ENCODE measurements at places on chromosomes 12 and 14.

- no peak for DNase-seq
Measured at GRCh38 chr12:111937429-111937828, 75.5 kb downstream of the TMEM116 start.

- no peak for DNase-seq
Measured at GRCh38 chr14:49114161-49114893, 471.9 kb downstream of the RPS29 start.

DNA sequence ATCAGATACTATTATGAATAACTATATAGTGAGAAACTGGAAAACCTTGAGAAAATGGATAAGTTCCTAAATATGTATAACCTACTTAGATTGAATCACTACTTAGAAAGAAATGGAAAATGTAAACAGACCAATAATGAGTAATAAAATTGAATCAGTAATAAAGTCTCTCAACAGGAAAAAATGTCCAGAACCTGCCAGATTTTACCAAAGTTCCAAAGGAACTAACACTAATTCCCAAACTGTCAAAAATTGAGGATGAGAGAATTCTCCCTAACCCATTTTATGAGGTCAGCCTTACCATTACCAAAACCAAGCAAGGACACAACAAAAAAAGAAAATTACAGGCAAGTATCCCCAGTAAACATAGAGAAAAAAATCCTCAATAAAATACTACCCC, 272.0 kb downstream of the RPAP3 start:
- no peak for DNase-seq

DNA sequence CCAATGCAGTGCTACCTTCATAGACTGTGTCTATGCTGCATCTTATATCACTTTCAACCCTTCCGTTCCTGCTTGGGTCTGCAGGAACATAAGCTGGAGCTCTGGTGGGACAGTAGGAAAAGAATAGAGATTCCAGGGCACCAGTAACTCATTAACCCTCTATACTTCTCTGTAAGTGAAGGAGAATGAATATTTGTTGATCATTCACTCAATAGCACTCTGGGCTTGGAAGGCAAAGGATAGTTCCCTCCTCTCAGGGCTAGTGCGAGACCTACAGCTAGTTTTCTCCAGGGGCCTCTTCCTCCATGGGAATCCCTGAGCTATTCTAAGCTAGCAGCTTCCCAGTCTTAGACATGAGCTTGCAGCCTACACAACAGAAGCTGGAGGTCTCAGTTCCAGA, 84.7 kb downstream of the BMP4 start:
- no peak for DNase-seq

DNA sequence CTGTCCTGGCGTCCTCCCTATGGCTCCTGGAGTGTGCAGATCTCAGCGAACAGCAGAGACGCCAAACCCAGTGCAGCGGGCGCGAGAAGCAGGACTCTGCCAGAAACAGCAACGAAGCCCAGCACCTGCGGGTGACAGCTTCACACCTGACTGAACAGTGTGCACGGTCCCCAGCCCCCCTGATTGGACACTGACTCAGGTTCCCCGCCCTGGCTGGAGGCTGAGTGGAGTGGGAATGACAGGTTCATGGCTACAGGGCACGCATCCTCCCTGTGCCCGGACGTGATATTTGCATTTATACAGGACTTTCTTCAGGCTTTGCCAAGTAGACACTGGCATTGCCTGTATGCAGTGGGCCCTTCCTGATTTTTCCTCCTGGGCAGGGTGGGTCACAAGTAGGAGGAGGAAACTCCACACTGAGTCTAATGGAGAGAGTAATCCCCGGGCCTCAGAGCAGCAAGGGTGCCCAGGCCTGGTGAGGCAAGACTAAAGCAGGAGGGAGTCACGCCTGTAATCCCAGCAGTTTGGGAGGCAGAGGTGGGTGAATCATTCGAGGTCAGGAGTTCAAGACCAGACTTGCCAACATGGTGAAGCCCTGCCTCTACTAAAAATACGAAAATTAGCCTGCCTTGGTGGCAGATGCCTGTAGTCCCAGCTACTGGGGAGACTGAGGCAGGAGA, 71.6 kb downstream of the ASCL4 start:
- DNase-seq: no peak

DNA sequence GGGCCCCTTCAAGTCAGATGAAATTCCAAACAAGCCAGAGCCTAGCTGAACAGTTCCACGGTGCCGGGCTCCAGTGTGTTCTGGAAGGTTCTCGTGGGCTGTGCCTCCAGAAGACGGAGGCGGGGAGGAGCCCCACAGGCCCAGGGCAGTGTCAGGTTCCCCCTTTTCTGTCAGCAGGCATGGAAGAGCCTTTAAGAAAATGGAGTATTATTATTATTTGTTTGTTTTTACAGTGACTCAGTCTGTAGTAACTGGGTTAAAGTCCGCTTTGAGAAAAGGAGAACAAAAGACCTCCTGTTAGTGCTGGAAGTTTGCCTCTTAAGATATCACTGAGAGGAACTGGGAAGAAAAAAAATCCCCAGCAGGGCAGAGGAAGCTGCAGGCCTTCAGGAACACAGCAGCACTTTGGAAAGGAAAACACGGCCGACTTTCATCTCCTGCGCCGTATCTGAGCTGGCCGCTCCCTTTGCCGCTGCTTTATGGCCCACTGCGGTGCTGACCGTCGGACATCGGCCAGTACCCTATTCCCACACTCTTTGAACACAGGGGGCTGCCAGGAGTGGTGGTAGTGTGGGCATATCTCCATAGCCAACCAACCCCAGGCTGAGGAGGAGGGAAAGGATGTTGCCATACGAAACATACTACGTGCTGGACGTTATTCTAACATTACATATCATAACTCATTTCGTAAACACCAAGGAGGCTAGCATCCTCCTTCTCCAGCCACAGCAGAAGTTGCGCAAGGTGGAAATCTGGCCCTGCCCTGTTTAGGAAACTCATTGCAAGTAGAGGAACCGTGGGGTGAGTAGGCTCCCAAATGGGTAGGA, 194.0 kb downstream of the ZFP36L1 start:
- DNase-seq: no peak

GRCh38 chr12:53952871-53953734, 1.6 kb upstream of the HOXC12 start:
- no peak for DNase-seq

- no peak for DNase-seq
Measured at GRCh38 chr14:94305620-94306019, 12.6 kb upstream of the SERPINA10 start.

- DNase-seq: no peak
Measured at GRCh38 chr12:92571169-92571568, 131.6 kb upstream of the PLEKHG7 start.

DNA sequence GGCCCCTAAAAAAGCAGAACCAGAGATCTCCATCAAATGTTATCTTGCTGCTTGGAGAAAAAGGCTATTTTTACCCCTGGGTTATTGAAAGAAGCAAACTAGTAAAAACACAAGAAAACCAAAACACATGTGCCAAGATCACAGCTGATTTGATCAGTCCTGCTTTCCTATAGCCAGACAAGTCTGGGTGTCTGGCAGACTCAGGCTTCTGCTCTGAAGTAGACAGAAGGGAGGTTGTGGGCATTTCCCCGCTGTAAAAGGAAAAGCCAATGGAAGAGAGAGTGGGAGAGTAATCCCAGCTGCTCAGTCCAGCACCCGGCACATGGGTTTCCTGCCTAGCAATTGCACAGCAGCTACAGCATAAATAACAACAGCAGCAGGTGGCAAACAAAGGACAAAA, 177.9 kb downstream of the PHLDA1 start:
- no peak for DNase-seq

DNA sequence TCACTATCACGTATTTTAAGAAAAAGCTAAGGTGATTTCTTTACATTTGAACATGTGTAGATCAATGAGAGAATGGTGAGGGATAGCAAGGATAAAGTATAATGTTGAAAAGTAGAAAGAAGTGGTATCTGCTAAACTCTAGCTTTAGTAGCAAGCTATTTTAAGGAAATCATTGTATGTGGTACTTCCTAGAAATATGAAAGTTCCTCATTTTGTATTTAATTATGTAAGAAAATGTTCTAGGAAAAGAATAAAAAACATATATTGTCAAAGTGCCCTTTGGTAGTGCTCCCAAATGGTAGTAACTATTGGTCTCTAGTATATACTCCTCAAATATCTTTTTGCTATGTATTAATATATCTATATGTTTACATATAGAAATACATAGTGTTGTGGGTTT, 35.7 kb downstream of the RAB21 start:
- no peak for DNase-seq

DNA sequence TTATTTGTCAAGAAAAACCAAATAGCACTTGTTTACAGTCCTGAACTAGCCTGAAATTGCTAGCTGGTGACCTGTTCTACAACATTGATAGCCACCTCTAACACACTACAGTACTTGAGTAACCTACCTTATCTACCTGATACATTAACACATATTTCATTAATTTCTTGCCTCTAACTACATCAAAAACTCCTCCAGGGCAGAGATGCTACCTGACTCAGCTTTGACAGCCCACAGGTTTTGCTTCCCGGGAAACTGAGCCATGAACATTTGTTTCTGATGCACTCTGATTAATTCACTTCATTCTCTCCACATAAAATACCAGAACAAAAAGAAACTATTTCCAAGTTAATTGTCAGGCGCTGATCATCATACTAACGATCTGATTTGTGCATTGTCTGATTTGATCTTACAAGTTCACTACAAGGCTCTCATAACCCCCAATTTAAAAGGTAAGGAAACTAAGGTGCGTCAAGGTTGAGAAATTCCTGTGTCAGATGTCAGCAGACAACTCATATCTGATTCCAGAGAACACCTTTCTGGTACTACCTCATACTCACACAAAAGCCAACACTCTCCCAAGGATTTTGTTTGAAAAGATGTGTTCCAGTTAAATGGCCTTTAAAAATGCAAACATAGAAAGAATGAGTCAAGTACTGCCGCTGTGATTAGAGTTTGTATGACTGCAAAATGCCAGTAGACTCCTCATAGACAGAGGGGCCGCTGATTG, 768.7 kb downstream of the BCL11B start:
- no peak for DNase-seq

DNA sequence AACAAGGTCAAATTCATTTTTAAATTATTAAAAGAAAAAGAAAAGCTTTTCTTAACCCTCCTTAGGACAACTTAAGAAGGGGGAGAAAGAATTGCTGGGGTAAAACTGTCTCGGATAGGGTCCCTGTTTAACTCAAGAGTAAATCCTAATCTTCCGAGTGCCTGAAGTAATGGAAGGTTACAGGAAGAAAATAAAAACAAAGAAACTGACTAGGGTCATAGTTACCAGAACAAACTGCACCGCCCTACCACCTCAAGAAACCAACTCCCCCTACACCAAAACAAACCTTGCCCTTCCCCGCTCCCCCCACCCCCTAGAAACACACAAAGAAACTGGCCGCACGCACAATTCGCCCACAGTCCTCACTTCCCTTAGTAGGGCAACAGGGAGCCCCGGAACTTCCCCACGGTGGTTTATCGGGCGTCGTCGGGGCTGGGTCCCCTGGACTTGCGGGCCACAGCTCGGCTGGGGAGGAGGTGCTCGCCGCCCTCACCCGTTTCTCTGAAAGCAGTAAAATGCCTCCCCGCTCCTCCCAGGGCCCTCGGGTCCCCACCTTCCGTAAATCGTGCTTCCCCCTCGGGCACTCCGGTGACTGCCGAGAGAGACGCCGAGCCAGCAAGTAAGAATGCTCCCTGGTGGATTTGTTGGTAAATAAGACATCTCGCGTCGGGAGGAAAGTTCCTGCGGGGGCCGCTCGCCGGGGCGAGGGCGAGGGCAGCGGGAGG, 2.4 kb downstream of the SINHCAF start:
- peak; percentile 20 for DNase-seq

DNA sequence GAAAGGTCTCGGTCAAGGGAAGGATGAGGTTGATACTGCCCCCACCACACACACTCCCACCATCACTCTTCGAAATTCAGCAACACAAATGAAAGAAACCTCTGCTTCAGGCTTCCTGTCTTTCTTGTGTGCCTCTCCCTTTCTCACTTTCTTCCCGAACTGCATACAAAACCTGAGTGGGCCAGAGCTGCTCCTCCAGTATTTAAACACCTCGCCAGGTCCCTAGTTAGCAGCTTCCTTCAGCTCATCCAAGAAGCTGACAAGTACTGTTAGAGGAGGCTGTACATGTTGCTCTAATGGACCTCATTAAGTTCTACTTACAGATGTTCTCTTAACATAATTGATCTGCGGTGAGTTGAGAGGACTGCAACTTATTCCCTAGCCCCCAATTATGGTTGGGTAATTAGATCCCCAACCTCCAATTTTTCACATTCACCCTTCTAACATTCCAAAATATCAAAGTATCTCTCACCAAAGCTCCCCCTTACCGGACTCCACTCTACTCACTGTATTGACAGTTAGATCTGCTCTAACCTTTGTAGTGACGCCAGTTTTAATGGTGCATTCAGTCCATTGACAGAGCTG, 4.1 kb upstream of the LMO3 start:
- DNase-seq: no peak

DNA sequence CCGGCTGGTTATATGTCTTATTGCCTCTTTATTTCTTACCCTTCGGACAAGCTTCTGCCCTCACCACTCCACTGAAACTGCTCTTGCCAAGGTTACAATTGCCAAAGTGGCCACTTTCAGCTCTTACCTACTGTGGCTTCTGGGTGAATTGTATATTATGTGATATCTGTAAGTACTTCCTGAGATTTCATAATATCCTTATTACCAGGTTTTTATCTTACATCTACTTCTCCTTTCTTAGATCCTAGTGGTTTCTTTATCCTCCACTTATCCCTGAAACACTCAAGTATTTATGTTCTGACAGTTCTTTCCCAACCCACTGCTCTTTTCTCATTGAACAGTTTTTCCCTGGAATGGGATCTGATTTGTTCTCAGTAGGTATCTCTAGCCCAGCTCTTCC, 10.5 kb downstream of the CELA1 start:
- no peak for DNase-seq

GRCh38 chr14:65502676-65503124, 90.2 kb downstream of the FUT8 start:
- DNase-seq: no peak

GRCh38 chr14:105647784-105648608, 121.6 kb downstream of the TMEM121 start:
- DNase-seq: no peak

- no peak for DNase-seq
Measured at GRCh38 chr12:108090107-108090899, 38.8 kb upstream of the WSCD2 start.

DNA sequence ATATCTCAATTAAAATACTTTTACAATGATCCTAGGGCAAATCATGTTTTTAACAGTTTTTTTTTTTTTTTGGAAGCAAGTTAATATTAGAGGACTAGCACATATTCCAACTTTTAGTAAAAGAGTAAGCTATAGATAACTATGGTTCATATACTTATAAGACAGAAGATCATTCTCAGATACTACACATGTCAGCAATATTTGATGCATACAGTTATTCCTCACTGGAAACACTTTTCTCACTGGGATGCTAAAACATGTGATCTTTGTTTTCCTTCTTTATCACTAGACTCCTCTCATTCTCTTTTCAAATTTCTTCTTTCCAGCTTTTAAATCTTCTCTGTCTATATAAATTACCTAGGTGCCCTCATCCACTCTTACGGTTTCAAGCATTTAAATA, 1020.4 kb upstream of the FBXO33 start:
- no peak for DNase-seq

GRCh38 chr14:68368850-68369249, 424.0 kb downstream of the ZFP36L1 start:
- no peak for DNase-seq

- DNase-seq: no peak
Measured at GRCh38 chr14:98293576-98293975, 978.4 kb downstream of the BCL11B start.
